ENCODE measurements at places on chromosomes 6 and 20.
A peak's percentile ranks its signal among the peaks of the same experiment; 100 is the strongest.

DNA sequence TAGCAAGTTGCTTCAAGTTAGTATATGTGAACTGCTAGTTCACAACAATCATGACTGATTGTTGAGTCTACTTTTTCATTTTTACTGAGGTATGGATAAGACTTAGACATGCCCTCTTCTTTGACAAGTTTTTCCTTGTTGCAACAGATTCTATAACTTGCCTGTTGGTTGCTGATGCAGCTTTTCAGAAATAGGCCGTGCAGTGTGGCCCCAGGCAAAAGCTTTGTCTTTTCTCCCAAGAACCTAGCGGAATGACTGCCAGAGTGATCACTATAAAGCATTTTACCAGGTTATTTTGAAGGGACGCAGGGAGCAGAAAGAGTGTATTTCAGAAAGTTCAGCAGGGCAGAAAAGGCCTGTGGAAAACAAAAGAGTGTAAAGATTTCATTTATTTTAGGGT, 16.0 kb downstream of the HECA start:
- DNase-seq: no peak

DNA sequence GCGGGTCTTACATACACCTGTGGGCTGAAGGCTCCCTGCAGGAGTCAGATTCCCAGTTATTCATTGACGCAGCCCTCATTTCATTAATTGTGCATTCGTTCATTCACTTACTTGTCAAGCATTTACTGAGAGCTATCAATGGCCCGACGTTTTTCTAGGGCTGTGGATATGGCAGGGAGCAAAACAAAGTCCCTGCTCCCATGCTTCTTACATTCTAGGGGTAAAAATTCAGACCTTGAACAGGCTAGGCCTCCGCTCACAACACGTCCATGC, 369 bp upstream of the NSFL1C start:
- DNase-seq: no peak

GRCh38 chr6:89483111-89483720, 50.3 kb downstream of the ANKRD6 start:
- DNase-seq: no peak

DNA sequence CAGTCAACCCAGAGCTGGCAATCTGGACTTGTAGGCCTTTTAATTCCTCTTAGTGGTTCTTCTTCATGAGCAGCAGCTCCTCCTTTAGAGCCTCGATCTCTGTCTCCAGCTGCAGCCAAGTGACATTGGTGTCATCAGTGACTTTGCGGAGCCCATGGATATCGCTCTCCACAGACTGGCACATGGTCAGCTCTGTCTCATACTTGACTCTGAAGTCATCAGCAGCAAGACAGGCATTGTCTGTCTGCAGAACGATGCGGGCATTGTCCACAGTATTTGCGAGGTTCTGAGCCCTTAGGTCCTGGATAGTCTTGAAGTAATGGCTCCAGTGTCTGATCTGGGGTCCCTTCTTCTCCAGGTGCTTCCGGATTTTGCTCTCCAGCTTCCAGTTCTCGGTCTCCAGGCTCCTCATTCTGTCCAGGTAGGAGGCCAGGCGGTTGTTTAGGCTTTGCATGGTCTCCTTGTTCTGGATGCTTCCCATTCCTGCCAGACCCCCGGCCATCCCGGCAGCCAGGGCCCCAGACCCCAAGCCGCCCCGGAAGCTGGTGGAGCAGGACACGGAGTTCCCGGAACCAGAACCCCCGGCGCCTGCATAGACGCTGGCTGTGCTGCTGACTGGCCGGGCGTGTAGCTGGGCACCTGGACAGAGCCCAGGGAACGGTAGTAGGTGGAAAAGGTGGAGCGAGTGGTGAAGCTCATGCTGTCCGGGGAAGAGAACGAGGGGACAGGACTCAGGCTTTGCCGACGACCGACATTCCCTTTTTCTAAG, 15.1 kb downstream of the RFPL4B start:
- no peak for DNase-seq

- no peak for DNase-seq
Observed at GRCh38 chr6:149925253-149925973, 2.5 kb upstream of the RAET1G start.

- DNase-seq: no peak
Observed at GRCh38 chr6:135901774-135902524, 50.4 kb downstream of the PDE7B start.

- DNase-seq: no peak
Observed at GRCh38 chr20:24445510-24446170, 23.8 kb upstream of the SYNDIG1 start.

DNA sequence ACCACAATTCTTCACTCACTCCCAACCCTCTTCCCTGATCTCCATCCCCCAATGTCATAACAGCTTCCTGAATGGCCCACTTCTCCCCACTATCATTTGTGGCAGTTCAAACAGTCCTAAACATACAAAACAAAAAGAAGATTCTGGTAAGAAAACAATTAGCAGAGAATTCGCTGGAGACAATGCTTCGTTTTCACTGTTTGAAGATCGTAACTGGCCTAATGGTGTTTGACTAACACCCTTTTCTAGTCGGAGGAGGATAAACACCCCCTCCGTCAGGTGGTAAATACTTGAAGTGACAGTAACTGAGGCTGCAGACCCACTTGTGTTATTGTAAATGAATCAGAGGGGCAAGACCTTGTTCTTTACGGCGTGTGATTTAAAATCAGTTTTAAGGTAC, 3.8 kb downstream of the EYA2 start:
- no peak for DNase-seq

GRCh38 chr6:132382630-132383175, 18.6 kb downstream of the MOXD1 start:
- DNase-seq: no peak

DNA sequence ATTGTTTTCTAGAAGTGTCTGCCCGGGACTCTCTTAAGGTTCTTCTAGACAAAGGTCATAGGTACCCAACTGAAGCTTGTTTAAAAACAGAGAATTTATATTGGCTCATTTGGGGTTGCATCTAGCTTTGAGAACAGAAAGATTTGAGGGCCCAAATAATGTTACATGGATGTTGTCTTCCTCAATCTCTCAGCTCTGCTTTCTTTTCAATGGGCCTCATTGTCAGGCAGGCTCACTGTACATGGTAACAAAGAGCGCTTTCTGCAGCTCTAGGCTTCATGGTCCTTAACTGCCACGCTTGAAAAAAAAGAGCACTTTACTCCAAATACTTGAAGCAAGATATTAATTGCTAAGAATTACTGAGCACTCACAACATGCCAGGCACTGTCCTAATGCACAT, 22.2 kb downstream of the NHLRC1 start:
- no peak for DNase-seq

- no peak for DNase-seq
Observed at GRCh38 chr6:36856277-36856676, 17.0 kb upstream of the CPNE5 start.

GRCh38 chr6:150940941-150941340, 75.4 kb downstream of the MTHFD1L start:
- no peak for DNase-seq

GRCh38 chr6:119610265-119610664, 260.7 kb upstream of the MAN1A1 start:
- no peak for DNase-seq

DNA sequence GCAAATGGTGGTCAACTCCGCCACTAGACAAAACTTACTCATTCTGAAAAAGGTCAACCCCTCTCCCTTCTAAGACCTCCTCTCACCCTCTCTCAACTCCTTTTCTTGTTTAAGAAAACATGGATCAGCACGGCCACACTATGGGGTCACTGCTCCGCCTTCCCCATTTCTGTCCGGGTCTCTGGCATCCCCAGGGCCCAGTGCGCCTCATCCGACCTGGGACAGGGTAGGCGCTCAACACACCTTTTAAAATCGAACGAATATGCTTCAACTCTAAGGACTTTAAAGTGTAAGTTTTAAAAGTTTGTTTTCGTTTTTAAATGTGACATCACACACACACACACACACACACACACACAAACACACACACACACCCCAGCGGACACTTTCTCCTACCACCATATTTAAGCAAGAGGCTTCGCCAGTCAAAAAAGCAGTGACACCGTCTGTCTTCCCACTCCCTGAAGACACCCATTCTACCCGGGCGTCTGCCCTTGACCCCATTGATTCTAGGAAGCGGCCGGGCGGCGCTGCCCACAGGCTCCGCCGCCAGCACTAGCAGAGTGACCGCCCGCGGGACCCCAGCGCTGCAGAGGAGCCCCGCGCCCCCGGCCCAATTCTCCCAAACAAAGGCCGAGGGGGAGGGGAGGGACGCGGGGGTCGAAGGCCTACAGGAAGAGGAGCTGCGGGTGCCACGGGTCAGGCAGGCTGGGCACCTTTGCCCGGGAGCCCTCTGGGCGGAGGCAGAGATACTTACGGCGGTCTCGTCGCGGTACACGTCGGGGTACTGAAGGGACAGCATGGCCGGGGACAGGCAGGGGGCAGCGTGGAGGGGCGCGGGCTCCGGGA, 568 bp downstream of the PREP start:
- DNase-seq: no peak

- DNase-seq: no peak
Observed at GRCh38 chr20:50345712-50346373, 155.2 kb downstream of the CEBPB start.

DNA sequence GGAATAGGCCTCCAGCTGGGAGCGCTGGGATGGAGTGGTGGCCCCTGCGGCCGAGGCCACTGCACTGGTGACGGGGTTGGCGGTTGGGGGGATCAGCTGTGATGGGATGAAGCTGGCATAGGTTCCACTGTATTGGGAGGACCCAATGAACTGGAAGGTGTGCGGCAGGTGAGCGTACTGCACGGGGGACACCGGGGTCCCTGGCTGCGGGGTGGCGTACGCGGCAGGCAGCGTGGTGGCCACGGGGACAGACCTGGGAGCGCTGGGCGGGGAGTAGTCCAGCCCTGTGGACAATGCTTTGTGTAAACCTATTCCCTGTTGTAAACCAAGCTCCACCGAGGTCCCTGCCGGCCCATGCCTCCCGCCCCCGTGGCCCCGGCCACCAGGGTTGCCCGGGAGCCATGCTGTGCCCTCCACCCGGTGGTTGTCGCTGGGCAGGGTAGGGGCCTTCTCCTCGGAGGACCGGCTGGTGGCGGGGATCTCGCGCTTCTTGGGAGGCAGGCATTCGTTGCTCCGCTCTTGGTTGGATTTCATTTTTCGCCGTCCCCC, 89.5 kb downstream of the GMPR start:
- no peak for DNase-seq

DNA sequence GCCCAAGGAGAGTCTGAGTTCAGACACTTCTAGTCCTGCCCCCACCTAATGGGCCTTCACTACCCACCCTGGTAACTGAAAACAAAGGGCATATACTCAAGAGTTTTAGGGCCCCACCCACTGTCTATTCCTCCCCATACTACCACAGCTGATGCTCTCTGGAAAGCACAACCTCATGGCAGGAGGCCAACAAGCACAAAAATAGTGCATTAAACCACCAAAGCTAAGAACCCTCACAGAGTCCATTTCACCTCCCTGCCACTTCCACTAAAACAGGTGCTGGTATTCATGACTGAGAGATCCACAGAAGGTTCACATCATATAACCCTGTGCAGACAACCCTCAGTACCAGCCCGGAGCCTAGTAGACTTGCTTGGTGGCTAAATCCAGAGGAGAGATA, 132.1 kb upstream of the ADGRB3 start:
- no peak for DNase-seq

GRCh38 chr20:53530440-53530839, 63.2 kb downstream of the ZNF217 start:
- DNase-seq: no peak

DNA sequence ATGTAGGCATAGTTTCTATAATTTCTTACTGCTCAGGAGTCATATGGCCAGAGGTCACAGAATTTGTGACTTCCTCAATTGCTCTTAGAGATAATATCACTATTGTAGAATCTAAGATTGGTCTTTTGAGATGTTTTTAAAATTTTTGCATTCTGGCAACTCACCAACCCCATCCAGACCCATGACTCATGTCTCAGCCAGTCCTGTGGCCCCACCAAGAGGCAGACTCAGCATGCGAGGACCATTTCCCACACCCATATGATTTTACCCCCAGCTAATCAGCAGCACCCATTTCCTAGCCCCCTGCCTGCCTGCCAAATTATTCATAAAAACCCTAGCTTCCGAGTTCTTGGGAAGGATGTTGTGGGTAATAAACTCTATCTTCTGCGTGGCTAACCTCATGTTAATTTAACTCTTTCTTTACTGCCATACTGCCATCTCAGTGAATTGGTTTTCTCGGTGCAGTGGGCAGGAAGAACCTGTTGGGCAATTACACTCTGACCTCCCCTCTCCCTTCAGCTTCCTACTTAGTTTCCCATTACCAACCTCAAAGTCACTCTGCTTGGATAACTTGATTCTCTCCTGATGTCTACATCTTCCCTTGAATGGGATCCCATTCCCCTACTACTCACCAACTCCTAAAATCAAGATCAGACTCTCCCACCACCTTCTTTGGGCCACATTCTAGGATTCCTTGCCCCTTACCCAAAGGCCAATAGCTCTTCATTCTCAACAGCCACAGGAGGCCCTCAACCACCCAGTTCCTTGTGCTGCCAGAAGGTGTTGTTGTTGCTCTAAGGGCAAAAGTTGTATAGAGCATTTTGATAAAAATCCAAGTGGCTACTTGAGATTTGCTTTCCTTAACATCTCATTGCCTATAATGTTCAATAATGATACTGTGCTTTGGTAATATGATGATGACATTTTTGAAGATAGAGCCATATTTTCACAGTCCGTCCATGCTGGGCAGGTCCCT, 16.2 kb upstream of the IYD start:
- no peak for DNase-seq

DNA sequence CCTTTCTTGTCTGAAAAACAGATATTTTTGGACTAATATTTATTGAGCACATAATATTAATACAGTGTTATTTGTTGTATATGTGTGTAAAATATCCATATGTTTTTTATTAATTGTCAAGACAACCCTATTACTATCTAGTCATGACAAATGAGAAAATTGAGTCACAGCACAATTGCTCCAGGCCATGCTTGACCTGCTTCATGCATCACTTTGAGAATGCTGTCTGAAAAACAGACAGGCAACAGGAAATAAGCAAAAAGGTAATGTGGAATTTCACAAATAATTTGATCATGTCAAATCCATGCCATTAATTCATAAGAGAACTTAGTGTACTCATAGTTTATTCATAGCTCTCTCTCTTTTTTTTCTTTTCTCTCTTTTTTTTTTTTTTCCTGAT, 246.5 kb downstream of the RIMS1 start:
- no peak for DNase-seq

GRCh38 chr6:10341605-10342004, 73.3 kb downstream of the TFAP2A start:
- DNase-seq: no peak

- peak; percentile 27 for DNase-seq
Observed at GRCh38 chr6:137415127-137415833, 78.9 kb downstream of the OLIG3 start.

DNA sequence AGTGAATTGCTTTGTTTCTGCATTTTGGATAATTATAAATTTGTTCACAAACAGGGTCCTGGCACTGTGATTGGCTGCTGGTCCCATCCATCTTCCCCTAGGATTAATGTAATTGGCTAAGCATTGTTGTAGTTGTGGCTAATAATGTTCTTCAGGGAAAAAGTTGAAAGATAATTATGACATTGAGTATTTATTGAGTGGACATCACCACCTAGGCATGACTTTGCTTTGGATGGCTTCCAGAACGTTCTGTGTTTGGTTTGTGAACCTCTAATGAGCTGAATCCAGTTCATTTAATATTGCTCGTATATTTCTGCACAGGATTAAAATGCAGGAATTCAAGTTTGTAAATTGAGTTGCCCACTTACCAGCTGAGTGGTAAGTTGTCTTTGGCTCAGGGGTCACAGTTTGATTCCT, 55.1 kb downstream of the ARID1B start:
- DNase-seq: no peak

GRCh38 chr20:63542696-63543095, 4.9 kb downstream of the SRMS start:
- no peak for DNase-seq

- no peak for DNase-seq
Observed at GRCh38 chr20:20482453-20482852, 114.5 kb downstream of the INSM1 start.

Data from RCC 7860 (cell line).